Ureter (tissue), 1 donor: ENCODE measurements at places on chromosomes 12 and 14. TPM values are rescaled to one million over a fixed set of nuclear protein-coding genes. Genes with fewer than 3 reads are reported as not detected.

The ACSM4 gene
- not detected for total RNA-seq

The RPL36AL gene
- 176 TPM for total RNA-seq

The MYL6B gene
- total RNA-seq = 37.8 TPM

The PRR4 gene
- 7.3 TPM for total RNA-seq

The WIF1 gene
- 0.29 TPM for total RNA-seq
